ENCODE measurements at places on chromosomes 4 and X.
A peak's percentile ranks its signal among the peaks of the same experiment; 100 is the strongest.

DNA sequence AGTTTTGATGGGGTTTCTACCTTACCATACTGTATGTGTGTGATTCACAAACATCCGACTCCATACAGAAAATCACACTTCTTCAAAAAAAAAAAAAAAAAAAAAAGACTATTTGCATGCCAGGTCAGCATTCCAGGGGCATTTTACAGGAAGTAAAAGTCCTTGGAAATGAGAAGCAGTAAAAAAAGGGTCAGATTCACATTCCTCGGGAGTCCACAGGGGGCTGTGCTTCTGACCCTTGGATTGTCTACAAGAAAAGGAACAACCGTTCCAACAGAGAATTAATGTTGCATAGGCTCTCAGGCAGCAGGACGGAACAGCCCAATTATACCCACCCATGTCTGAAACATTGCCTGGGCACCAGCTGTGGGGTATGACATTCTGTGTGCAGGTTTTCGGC, 290.3 kb downstream of the LDB2 start:
- no peak overlapping the region for H3K27ac ChIP-seq
- H3K4me1 ChIP-seq, result no peaks in the 10 kb centered on the region
- DNase-seq, result no peak
- H3K27me3 ChIP-seq, result no peaks in the 10 kb centered on the region
- H3K4me3 ChIP-seq, result no peak overlapping the region

DNA sequence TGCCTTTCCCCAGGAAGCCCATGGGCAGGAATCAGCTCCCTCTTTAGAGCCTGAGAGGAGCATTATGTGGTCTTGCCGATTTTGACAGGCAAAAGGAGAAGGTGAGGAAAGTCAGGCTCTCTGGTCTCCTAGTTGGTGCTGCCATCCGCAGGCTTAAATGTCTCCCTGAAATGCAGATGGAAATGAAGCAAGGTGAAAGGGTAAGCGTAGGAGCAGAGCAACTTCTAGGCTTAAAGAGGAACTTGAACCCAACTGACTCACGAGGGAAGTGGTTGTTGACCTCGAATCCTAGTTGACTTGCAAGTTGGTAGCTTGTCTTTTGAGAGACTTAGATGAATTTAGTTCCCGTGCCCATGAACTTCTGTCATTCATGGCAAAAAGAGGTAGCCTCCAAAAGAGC, 205.9 kb downstream of the PTTG2 start:
- peaks cover 29% of the 10 kb centered on the region for H3K4me1 ChIP-seq
- DNase-seq, result no peak
- no peaks in the 10 kb centered on the region for H3K36me3 ChIP-seq
- H3K27ac ChIP-seq, result no peak overlapping the region
- no peak overlapping the region for H3K4me3 ChIP-seq

- no peak overlapping the region for H3K27ac ChIP-seq
- no peaks in the 10 kb centered on the region for H3K36me3 ChIP-seq
- no peaks in the 10 kb centered on the region for H3K4me1 ChIP-seq
- H3K4me3 ChIP-seq, result no peak overlapping the region
- DNase-seq, result no peak
- H3K27me3 ChIP-seq, result no peaks in the 10 kb centered on the region
These were observed 329.5 kb downstream of the KCTD8 start for GRCh38 chr4:44118971-44119680.

DNA sequence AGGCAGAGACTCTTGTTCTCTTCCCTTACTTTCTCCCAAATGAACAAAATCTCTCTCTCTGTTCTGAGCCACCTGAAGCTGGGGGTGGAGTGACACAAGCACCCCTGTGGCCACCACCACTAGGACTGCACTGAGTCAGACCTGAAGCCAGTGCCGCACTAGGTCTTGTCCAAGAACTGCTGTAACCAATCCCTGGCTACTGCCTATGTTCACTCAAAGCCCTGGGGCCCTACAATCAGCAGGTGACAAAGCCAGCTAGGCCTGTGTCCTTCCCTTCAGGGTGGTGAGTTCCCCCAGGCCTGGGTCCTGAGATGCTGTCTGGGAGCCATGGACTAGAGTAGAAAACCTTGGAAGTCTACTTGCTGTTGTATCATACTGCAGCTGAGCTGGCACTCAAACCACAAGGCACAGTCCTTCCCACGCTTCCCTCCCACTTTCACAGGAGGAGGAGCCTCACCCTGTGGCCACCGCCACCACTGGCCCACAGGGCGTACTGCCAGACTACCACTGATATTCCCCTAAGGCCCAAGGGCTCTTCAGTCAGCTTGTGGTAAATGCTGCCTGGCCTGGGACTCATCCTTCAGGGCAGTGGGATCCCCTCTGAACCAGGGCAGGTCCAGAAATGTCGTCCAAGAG, 119.1 kb downstream of the RTL9 start:
- no peak overlapping the region for H3K4me3 ChIP-seq
- no peaks in the 10 kb centered on the region for H3K36me3 ChIP-seq
- DNase-seq, result no peak
- no peak overlapping the region for H3K27ac ChIP-seq
- no peaks in the 10 kb centered on the region for H3K27me3 ChIP-seq

- H3K36me3 ChIP-seq, result no peaks in the 10 kb centered on the region
- H3K4me3 ChIP-seq, result no peak overlapping the region
- H3K27ac ChIP-seq, result peak overlapping the region; percentile 79
- no peaks in the 10 kb centered on the region for H3K27me3 ChIP-seq
- H3K4me1 ChIP-seq, result peaks cover 82% of the 10 kb centered on the region
- DNase-seq, result no peak
These were observed 50.8 kb downstream of the MAOA start for GRCh38 chrX:43706786-43707370.

DNA sequence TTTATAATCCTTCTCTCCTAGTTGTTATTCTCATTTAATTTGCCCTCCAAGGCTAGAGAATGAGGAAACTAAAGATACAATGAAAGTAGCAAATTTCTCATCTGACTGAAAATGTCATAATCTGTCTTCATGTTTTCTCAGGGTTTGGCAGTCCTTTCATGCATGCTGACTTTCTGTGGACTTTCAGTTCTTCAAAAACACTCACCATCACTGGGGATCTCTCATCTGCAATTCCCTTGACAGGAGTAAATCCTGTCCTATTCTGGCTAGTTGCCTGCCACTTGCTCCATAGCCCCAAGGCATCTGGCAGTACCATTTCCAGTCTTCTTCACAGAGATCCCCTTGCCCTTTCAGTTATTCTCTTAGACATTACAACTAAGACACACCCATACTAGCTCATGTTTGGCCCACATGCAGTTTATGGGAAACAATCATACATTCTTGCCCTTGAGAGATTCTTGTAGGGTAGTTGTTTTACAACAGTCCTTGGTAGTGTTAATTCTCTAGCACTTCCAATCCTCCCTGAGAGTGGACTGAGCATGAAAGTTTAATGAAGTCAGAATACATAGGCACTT, 449.7 kb upstream of the KLHL4 start:
- no peak for DNase-seq
- no peaks in the 10 kb centered on the region for H3K36me3 ChIP-seq
- no peaks in the 10 kb centered on the region for H3K4me1 ChIP-seq
- no peaks in the 10 kb centered on the region for H3K27me3 ChIP-seq

GRCh38 chr4:79163981-79164490, 161.8 kb downstream of the NAA11 start:
- no peaks in the 10 kb centered on the region for H3K4me1 ChIP-seq
- no peaks in the 10 kb centered on the region for H3K27me3 ChIP-seq
- no peak overlapping the region for H3K4me3 ChIP-seq
- no peak for DNase-seq
- H3K36me3 ChIP-seq, result no peaks in the 10 kb centered on the region

DNA sequence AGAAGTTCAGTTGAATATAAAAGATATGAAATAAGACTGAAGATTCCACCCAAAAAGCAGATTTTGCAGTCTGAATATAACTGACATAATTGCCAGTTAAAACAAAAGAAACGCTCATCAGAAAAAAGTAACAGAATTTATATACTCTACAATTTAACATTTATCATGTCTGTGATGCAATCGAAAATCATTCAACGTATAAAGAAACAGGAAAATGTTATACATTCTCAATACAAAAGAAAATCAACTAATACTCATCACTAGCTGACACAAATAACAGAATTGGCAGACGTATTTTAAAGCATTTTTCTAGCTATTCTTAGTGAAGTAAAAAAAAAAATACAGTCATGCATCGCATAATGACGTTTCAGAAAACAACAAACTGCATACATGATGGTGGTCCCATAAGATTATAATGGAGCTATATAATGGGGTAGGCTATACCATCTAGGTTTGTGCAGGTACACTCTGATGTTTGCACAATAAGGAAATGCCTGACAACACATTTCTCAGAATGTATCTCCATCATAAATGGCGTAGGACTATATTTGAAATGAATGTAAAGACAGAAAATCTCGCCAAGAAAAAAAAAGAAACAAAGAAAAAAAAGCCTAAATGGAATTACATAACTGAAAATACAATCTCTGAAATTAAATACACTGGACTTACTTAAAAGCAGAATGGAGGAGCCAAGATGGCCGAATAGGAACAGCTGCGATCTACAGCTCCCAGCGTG, 34.3 kb downstream of the OR13H1 start:
- no peaks in the 10 kb centered on the region for H3K36me3 ChIP-seq
- DNase-seq, result no peak
- no peak overlapping the region for H3K4me3 ChIP-seq
- no peak overlapping the region for H3K27ac ChIP-seq
- H3K4me1 ChIP-seq, result no peaks in the 10 kb centered on the region

DNA sequence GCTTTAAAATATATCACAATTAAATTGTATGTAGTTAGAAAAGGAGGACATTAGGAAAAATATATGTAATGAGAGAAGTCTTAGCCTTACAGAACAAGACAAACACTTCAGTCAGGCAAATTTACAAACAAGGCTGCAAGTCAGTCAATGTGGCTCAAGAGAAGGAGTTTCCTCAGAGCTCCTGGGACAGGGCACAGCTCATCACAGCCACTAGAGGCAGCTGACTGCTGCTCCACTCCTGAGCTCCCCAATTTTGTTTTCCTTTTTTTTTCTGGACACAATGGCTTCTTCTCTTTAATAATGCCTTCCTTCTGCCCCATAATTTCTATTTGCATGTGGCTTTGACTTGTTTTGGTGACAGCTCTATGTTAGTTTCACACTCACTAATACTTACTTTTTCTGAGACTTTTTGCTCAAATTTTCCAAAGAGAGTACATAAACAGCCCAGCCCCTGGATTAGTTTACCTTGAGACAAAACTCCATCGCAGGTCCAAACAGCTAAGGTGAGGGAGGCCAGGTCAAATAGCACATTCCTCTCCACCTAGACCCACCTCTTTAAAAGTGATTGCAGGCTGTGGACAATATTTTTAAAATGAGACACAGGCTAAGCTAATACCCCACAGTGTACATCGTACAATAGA, 850.4 kb upstream of the FRG1 start:
- no peaks in the 10 kb centered on the region for H3K36me3 ChIP-seq
- H3K27me3 ChIP-seq, result no peaks in the 10 kb centered on the region
- DNase-seq, result no peak
- H3K4me3 ChIP-seq, result no peak overlapping the region
- H3K27ac ChIP-seq, result no peak overlapping the region

GRCh38 chr4:114754616-114755015, 156.0 kb downstream of the UGT8 start:
- H3K36me3 ChIP-seq, result no peaks in the 10 kb centered on the region
- H3K4me3 ChIP-seq, result no peak overlapping the region
- no peaks in the 10 kb centered on the region for H3K27me3 ChIP-seq
- no peaks in the 10 kb centered on the region for H3K4me1 ChIP-seq
- DNase-seq, result no peak

- no peak overlapping the region for H3K27ac ChIP-seq
- H3K4me1 ChIP-seq, result no peaks in the 10 kb centered on the region
- no peak overlapping the region for H3K4me3 ChIP-seq
- no peaks in the 10 kb centered on the region for H3K27me3 ChIP-seq
- H3K36me3 ChIP-seq, result no peaks in the 10 kb centered on the region
These were observed 1.4 kb downstream of the HGFAC start for GRCh38 chr4:3442959-3443749.

DNA sequence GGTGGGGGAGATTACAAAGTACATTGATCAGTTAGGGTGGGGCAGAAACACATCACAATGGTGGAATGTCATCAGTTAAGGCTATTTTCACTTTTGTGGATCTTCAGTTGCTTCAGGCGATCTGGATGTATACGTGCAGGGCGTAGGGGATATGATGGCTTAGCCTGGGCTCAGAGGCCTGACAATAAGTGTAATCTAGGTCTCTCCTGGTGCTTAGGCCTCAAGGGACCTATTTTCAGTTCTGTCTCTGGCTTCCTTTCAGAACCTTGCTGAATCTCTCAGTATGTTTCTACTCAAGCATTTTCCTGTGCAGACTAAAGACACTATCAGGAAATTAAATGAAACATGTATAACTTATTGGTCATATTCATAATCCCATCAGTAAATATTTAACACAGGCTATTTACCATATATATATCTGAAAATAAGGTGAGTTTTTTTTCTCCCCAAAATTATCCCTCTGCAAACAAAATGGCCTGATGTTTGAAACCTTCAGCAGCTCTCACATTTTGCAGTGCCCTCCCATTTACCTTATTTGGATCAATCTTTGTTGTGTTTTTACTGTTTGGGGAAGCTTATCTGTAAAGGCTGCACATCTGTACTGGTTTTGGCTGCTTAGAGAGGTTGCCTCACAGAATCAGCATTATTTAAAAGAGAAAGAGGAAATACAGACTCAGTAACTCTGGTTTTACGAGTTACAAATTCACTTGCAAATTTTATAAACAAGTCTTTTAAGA, 2.3 kb upstream of the ZCCHC4 start:
- no peak overlapping the region for H3K27ac ChIP-seq
- no peak for DNase-seq
- H3K27me3 ChIP-seq, result no peaks in the 10 kb centered on the region
- H3K4me1 ChIP-seq, result peaks cover 8% of the 10 kb centered on the region
- no peak overlapping the region for H3K4me3 ChIP-seq

DNA sequence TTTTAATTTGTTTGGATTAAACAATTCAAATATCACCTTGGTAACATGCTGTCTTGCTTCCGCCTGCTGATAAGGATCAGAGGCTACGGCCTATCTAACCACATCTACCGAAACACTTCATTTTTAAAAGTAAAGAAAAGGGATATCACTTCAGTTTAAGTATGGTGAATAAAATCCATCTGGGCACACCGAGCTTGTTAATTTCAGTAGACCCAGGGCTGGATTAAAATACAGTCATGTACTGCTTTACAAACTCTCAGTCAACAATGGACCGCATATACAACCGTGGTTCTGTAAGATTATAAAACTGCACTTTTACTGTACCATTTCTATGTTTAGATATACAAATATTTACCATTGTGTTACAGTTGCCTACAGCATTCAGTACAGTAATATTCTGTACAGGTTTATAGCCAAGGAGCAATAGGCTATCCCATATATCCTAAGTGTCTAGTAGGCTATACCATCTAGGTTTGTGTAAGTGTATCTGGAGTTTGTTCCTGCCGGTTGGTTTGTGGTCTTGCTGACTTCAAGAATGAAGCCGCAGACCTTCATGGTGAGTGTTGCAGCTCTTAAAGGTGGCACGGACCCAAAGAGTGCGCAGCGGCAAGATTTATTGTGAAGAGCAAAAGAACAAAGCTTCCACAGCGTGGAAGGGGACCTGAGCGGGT, 40.0 kb downstream of the SEPTIN11 start:
- H3K4me1 ChIP-seq, result peaks cover 12% of the 10 kb centered on the region
- no peak overlapping the region for H3K27ac ChIP-seq

Data from sigmoid colon (tissue), 7 donors.